Motor neuron (in vitro differentiated cells): ENCODE measurements at places on chromosomes 4 and X. TPM values are rescaled to one million over a fixed set of nuclear protein-coding genes. Genes with fewer than 3 reads are reported as not detected.

The IL21 gene
- not detected in 2 replicates for total RNA-seq

DNA sequence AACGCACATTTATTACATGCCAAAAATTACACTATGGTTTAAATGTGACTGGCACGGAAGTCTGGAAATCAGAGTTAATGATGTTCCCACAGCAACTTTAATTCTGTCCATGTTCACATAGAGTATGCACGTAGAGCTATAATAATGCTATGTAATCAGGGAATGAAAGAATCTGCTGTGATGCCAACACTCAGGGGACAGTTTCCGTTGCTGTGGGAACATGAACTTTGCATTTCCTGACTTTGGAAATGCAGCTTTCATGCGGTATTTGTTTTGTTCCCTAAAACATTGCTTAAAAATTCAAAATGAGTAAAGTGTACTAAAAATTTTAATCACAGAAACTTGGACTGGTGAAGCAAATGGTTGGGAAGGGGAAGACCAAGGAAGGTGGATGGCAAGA, 65.7 kb downstream of the MAGEA1 start:
- no peak for ATAC-seq

The SSX1 gene
- total RNA-seq = not detected in 2 replicates

The TBC1D8B gene
- total RNA-seq = 3.0 and 5.9 TPM in 2 replicates

The APLN gene
- total RNA-seq = 1.1 and 1.3 TPM in 2 replicates

The RAB39B gene
- total RNA-seq = 0.54 and 0.69 TPM in 2 replicates

The CLOCK gene
- total RNA-seq = 18.8 and 24.8 TPM in 2 replicates

- no peak for ATAC-seq
These were observed 363.1 kb upstream of the ZFP42 start for GRCh38 chr4:187632260-187632995.
